ENCODE measurements at places on chromosomes 13 and 19.
A peak's percentile ranks its signal among the peaks of the same experiment; 100 is the strongest.

GRCh38 chr13:37485756-37486155 lies 112.8 kb downstream of the POSTN start:
- no peak for DNase-seq

DNA sequence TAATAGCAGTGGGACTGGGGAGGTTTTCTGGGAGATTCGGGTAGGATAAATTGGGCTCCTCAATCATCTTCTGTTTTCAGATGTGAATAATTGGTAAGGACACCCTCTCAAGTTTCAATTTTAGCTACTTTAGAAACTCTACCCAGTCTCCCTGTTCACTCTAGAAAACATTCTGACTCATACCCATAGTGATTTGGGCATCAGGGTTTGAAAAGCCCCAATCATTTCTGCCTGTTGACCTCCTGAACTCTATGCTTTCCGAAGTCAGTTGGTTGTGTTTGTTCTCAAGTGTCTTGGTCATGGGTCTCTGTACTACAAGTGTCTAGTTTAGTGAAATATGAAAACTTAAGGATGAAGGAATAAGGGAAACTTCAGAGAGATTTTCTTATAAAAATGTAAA lies 911.3 kb upstream of the GPC6 start:
- peak; percentile 12 for DNase-seq

DNA sequence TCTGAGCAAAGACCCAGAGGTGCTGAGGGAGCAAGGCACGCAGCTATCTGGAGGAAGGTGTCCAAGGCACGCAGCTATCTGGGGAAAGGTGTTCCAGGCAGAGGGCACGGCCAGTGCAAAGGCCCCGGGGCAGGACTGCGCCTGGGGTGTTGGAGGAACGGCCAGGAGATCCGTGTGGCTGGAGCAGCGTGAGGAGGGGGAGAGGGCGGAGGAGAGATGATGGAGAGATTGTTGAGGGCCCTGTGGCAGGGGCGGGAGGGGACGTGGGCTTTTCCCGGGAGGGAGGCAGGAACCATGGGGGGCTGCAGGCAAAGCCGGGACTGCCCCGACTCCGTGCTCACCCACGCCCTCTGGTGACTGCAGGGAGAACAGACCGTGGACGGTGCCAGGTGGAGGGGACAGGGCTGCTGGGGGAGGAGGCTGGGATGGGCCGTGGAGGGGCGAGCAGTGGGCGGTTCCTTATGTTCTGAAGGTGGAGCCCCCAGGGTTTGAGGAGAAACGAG lies 13.3 kb upstream of the MISP start:
- peak; percentile 30 for DNase-seq

GRCh38 chr13:49858178-49858856 lies 65.8 kb upstream of the KPNA3 start:
- no peak for DNase-seq

GRCh38 chr19:13951799-13952153 lies 533 bp upstream of the DCAF15 start:
- no peak for DNase-seq

DNA sequence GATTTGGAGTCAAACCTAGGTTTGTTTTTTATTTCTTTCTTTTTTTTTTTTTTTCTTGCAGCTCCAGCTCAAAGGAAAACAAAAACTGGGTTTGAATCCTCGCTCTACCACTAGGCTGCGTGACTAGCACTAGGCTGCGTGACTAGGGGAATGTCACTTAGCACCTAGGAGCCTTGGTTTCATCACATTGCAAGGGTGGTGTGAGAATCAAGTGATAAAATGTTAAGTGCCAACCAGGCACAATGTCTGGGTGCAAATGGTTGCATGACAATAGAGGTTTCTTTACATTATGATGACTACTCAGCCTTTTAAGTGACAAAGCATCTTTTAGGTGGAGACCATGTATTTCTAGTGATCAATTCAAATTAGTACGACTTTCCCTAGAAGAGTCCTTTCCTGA lies 27.9 kb downstream of the RCBTB2 start:
- no peak for DNase-seq

DNA sequence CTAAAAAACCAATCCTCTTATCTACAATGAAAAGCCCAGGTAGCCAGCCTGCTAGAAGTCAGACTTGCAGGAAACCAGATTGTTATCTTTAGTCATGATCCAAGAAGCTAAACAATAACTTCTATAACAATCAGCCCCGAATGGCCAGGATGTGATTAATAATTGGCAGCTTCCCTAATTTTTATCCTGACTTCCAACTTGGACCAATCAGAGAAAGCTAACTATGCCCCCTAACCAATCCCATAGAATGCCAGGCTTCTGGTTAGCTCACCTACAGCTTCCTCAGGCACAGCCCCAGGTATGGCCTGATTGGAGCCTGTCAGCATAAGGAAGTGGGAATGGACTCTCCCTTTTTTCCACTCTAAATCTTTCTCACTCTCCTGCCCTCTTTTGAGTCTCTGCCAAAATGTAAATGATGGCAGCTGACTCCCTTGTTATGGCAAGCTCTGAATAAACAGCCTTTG lies 394.9 kb downstream of the DLEU7 start:
- DNase-seq, result no peak

DNA sequence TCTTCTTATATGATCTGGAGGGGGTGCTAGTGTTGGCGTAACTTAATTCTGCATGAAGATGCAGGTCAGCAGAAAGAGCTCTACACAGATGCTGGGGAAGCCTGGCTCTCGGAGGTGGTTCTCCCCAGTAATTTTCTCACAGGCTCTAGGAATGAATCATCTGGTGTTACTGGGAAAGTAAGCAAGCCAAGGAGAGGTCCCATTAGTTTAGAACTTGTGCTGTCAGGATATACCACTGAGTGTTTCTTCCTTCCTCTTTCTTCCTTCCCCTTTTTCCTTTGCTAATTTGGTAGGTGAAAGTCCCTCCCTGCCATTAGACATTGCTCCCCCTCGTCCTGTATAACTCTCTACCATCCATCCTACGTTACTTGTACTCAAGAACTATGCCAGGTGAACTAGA lies 68.3 kb downstream of the ATP8A2 start:
- DNase-seq, result no peak

GRCh38 chr19:28134311-28134710 lies 1078.6 kb downstream of the UQCRFS1 start:
- no peak for DNase-seq

GRCh38 chr19:18046059-18046718 lies 38.2 kb downstream of the ARRDC2 start:
- DNase-seq, result no peak

DNA sequence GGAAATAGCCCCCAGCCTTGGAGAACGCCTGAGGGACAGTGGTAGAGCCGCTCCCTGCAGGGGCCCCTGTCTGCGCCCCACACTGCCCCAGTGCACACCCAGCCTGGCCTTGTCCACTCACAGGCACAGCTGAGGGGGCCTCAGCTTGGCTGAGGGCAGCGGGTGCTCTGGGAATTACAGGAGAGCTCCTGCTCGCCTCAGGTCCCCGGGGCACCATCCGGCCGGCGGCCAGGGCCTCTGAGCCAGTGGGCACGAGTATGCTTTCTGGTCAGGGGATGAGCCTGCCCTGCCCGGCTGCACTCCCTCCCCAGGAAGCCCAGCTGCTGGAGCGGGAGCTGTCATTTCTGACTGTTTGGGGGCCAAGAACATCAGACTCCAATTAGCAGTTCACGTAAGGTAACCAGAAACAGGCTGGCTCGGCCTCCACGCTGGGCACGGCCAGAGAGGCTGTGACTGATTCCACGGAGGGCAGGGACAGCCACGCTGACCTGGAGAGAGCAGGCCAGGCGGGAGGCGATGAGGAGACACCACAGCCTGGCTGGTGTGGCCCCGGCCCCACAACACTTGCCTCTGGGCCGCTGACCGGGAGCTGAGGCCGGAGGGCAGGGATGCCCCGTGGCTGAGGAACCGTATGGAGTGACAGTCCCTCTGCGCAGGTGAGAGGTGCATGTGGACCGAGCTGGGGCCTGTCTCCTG lies 15.4 kb downstream of the CEBPG start:
- DNase-seq, result no peak

GRCh38 chr13:26996965-26997752 lies 174.5 kb downstream of the USP12 start:
- DNase-seq, result no peak

- peak; percentile 19 for DNase-seq
Observed at GRCh38 chr13:59906413-59907049, 257.2 kb downstream of the DIAPH3 start.

- no peak for DNase-seq
Observed at GRCh38 chr13:43269037-43269481, 245.7 kb downstream of the DNAJC15 start.

DNA sequence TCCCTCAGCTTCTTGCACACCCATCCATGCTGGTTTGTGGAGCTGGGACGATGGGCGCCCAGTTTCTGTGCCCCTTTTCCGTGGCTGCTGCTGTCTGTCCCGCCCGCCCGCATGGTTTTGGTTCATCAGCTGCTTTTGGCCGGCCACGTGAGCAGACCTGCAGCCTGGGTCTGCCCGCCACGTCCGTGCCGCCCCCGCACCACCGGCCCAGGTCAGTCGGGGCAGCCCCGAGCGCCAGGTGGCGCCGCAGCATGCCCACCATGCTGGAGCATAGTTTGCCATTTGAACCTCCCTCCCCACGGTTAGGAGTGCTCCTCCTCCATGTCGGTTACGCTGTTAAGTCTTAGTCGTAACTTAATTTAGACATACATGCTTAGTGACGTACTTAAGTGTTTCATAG lies 15.3 kb upstream of the RPS15 start:
- no peak for DNase-seq

DNA sequence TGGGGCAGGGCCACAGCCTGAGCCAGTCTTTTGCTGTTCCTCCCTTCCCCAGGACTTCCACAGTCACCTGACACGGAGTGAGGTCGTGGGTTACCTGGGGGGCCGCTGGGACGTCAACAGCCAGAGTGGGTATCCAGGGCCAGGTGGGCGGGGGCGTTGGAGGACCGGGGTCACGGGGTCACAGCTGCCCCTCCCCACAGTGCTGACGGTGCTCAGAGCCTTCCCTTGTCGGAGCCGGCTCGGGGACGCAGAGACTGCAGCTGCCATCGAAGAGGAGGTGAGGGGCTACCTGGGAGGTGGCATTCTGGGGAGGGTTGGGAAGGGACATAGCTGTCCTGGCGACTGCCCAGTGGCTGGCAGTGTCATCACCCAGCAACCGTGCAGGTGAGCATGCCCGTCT lies 11.5 kb downstream of the MPND start:
- no peak for DNase-seq

DNA sequence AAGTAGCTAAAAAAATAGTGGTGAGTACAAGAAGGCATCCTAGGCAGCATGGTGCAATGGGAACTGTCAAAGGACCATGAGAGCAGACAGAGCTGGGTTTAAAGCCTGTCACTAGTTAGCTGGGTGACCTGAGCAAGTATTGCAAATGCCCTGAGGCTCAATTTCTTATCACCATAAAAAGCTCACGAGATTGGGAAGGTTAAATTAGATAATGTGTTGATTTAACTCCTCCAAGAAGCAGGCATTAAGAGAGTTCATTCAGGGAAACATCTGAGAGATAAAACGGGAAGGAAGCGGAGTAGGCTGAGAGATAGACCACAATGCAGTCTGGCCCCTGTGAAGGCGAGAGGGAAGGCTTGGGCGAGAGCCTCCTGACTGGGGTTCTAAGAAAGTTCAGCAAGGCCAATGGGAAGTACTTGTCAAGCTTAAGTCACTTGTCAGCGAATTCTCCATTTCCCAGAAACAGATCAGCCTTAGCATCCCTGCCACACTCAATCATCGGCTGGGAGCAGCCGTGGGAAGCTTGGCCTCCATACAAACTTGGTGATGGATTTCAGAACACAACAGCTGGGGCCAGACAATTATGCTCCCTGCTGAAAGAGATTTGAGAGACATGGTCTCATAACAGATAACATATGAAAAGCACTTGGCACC lies 105.5 kb downstream of the POU4F1 start:
- no peak for DNase-seq

GRCh38 chr19:17289489-17289888 lies 7.8 kb downstream of the ANKLE1 start:
- DNase-seq, result peak; percentile 48

- no peak for DNase-seq
Observed at GRCh38 chr19:3129112-3129511, 6.7 kb upstream of the GNA15 start.

DNA sequence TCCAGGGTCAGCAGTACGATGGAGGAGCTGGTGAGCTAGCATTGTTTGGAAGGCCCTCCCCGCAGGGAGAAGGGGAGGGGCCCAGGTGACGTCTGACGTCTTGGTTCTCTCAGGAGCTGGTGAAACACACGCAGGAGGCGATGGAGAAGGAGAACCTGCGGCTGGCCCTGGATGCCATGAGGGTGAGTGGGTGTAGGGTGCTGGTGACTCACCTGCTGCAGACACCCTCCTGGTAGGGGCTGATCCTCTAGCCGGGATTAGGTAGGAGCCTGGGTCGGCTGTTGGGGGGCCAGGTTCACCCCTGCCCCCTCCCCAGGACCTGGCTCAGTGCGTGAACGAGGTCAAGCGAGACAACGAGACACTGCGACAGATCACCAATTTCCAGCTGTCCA lies 55.8 kb downstream of the VAV1 start:
- no peak for DNase-seq

GRCh38 chr19:55305983-55306562 lies 19.1 kb downstream of the TMEM150B start:
- DNase-seq, result no peak

DNA sequence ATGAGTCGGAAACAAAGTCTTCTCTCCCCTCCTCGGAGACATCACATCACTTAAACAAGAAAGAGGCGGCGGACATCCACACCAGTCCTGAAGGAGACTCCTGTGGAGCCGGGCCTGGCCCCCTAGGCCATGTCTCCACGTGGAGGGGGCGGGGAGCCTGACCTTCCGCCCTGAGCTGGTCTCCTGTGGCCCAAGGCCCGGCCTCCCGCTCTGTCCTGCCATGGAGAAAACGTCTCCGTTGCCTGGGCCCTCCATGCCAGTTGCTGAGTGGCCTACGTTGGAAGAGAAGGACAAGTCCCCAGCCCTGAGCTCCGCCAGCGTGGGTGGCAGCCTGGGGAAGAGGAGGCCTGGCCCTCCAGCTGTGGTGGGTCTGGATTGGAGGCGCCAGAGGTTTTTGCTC lies 5.5 kb upstream of the CACTIN start:
- DNase-seq, result no peak

DNA sequence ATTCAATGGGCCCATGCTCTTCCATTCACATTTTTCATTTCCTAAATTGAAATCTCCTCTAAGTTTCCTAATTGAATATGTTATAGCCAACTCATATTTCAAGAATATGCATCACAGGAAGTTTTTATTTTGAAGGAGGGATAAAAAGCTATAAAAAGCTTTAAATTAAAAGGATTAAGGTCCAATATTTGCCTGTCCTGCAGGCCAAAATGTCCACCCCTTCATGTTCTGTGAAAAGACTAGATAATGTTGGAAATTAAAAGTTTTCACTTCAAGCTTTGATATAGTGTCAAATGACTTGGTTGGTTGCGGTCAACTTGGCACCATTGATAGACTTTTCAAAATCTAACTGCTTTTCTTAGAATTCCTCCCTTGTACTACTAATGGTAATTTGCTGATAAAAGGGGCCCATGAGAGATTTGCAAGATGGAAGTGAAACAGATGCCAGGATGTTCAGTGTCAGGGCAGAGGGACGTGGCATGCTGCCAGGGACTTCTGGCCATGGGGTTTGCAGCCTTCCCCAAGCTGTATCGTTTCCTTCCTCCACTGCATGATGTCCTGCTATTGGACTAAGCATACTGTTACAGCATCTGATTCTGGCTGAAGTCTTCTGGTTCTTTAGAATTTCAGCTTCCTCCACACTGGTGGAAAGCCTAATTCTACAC lies 547.3 kb upstream of the MIR17HG start:
- DNase-seq, result no peak

All from MM.1S (cell line).